Fibroblast of lung (primary cell): ENCODE measurements at places on chromosomes 11 and 22. TPM values are rescaled to one million over a fixed set of nuclear protein-coding genes. Genes with fewer than 3 reads are reported as not detected.
A peak's percentile ranks its signal among the peaks of the same experiment; 100 is the strongest.

The OR2D2 gene
- total RNA-seq = 0.26 and 0.33 TPM in 2 replicates

The RAB38 gene
- total RNA-seq = 4.9 and 10.1 TPM in 2 replicates

The DEFB131B gene
- not detected in 2 replicates for total RNA-seq

The LRRC10B gene
- under 0.01 and 0.17 TPM in 2 replicates for total RNA-seq

The C11orf97 gene
- not detected in 2 replicates for total RNA-seq

The CASP1 gene
- 82.2 and 115 TPM in 2 replicates for total RNA-seq

The FAM180B gene
- total RNA-seq = not detected in 2 replicates

The MMP13 gene
- not detected in 2 replicates for total RNA-seq

The DRD4 gene
- 0.17 TPM in 1 of 2 replicates, not detected in the other for total RNA-seq

The KDM4D gene
- total RNA-seq = 0.50 and 0.51 TPM in 2 replicates

The SLN gene
- total RNA-seq = not detected in 2 replicates

GRCh38 chr22:40347300-40347699, 1.0 kb downstream of the ADSL start:
- no peak for DNase-seq

DNA sequence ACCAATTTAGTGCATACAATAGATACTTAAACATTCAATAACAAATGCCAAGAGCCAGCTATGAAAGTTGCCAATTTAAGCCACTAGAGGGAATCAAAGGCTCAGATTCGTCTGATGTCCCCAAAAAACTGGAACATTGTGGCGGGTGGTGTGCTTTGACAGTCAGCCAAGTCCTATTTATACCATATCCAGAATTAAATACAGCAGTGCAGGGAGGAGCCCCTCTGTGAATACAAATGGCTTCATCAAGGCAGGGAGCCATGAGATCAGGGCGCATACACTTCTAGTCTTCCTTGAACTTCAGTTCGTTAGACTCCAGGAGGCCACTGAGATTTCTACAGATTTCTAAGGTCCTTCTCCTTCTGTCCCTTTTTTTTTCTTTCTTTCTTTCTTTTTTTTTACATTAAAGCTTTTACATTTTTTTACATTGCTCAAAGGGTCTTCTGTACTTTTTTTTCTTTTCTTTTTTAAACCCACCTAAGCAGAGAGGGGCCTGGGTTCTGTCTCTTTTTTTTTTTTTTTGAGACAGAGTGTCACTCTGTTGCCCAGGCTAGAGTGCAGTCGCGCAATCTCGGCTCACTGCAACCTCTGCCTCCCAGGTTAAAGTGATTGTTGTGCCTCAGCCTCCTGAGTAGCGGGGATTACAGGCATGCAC, 41.5 kb upstream of the HSPA8 start:
- DNase-seq = peak; percentile 91

GRCh38 chr11:74138572-74138971, 32.2 kb downstream of the C2CD3 start:
- DNase-seq = peak; percentile 91

GRCh38 chr11:104338186-104338585, 174.2 kb upstream of the PDGFD start:
- peak; percentile 29 for DNase-seq

- no peak for DNase-seq
Observed at GRCh38 chr11:130220311-130221035, 60.9 kb downstream of the ST14 start.

DNA sequence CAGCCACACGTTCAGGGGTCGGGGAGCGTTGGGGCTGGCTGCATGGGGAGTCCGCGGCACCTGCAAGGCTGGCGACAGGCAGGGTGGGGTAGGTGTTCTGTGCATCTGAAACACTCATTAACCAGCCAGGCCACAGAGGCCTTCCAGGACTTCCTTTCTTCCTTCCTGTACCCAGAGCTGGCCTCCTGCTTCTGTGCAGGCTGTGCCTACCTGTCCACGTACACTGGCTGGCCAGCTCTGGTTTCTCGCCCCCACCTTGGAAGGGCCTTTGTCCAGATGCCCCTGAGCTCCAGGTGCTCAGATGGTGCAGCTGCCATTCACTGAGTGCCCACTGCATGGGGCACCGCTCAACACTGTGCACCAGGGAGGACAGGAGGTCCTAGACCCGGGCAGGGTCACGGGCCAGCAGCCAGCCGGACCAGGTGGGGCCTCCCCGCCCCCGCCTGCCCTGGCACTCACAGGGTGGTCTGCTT, 15.9 kb downstream of the TTLL12 start:
- no peak for DNase-seq

DNA sequence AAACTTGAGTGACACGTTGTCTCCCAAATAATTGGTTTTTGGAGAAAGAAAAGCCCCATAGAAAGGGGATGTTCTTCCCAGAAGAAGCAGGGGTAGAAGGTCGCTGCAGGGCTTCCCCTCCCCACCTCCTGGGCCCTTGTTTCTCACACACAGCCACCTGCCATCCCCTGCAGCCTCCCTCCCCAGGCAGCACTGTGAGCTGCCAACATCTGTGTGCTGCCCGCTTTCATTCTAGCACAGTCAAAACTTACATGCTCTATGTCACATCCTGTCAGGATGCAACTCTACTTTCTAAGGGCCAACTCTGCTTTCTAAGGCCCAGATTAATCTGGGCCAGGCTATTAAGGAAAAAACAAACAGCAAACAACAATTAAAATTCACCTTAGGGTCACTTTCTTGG, 309.4 kb upstream of the ZC3H12C start:
- no peak for DNase-seq

DNA sequence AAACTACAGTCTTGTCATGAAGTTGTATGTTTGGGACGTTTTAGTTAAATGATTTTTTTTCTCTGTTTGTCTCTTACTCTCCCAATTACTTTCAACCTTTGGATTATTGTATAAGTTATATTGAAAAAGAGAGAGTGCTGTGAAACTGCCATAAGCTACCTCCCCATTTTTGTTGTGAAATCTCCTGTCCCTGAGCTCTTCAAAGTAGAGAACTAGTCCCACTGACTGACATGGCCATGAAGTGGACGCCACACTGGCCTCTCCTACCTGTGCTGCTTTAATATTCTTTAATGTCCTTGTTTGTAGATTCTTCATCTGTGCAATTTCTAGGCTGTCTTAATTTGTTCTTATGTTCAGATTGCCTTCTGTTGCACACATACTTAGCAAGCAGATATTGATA, 56.3 kb downstream of the PPFIA1 start:
- no peak for DNase-seq

DNA sequence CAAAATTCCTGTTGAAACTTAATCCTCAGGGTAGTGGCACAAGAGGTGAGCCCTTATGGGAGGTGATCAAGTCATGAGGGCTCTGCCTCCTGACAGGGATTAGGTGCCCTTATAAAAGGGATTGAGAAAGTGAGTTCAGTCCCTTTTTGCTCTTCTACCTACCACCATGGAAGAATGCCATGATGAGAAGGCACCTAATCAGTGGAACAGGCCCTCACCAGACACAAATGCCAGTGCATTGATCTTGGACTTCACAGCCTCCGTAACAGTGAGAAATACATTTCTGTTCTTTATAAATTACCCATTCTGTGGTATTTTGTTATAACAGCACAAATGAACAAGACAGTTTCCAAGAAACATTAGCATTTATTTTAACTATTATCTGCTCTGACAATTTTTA, 81.0 kb upstream of the MTMR2 start:
- DNase-seq = no peak

DNA sequence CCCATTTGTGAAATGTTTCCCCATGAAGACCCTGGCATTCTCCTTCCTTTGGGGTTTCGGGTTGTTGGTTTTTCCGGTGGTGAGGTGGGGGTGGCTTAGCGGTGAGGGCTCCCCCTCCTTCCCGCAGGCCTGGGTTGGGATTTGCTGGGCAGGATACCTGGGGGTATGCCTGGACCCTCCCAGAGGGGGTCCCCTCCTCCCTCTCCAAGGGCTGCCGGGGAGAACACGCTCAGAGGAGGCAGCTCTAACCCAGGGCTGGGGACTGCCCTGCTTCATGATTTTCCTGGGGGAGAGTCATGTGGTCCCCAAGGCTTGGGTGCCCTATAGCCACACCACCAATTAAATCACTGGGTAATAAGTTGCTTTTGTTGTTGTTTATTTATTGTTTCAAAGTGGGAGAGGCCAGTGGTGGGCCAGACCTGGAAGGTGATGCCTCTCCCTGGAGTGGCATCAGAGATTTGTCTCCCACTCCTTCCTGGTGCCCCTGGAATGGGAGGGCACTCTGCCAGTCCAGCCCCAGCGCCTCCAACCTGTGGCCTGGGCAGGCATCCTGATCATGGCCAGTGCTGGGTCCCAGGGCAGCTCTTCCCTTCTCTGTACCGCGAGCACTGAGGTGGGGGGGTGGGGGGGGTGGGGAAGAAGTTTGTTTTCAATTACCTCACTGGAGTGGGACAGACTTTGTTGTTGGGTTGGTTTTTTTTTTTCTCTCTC, 1.3 kb upstream of the CLCF1 start:
- no peak for DNase-seq

DNA sequence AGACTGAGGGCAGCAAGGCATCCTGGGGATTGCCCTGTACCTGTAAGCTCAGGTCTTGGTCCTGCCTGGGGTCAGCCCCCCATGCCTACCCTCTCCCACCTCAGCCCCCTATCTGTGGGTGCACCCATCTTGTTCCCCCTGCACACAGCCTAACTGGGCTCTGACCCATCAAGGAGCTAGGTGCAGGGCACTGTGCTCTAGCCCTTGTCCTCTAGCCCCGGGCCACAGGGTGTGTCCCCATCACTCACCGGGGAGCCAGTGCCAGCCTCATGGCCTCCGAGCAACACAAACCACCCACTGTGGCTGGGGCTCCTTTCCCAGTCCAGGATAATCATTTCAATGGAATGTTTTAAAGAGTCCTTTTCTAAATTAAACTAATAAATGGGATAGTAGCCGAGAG, 293.9 kb upstream of the PLET1 start:
- no peak for DNase-seq

GRCh38 chr11:76379807-76380158, 1.1 kb downstream of the THAP12 start:
- DNase-seq = no peak

- DNase-seq = peak; percentile 83
Observed at GRCh38 chr11:130383344-130384211, 44.8 kb downstream of the ADAMTS8 start.

GRCh38 chr11:128469220-128469619, 118.1 kb downstream of the ETS1 start:
- no peak for DNase-seq

DNA sequence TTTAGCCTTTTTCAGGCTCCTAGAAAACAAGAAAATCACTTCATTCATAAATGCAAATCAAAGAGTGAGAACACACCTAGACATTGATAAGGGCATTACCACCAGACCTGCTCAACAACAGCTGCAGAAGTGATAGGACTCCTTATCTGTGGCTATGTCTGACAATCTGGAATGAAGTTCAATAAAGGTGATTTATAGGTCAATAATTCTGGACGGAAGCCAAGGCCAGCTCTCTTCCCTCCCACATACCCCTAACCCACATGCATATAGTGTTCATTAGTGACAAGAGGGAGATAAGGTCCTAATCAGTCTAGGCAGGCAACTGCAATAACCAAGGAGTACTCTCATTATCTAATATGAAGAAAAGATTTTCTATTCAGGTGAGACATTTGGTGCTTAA, 111.3 kb downstream of the ETS1 start:
- no peak for DNase-seq

DNA sequence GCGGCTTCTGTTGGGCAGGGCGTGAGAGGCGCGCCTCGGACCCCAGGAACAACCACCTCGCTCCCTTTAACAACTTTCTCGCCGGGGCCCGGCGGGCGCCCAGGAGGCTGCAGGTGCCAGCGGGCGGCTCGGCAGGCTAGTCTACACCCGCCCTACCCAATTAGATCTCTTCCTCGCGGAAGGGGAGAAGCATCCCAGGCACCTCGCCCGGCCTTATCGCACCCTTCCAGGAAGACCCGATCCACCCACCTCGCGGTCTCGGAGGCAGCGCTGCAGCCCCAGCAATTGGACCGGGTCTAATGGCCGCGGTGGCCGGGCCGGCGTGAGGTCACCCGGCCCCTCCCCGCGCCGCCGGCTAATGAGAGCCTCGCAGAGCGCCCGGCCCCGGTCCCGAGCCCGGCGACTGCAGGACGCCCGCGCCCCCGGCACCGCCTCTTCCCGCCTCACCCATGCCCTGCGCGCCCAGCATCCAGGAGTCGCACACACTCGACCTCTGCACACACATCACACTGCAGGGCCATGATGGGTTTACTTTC, at the start of gene PLAAT3:
PLAAT3 (minus strand) TSS at position 298 of the 536 bp plus-strand sequence. CDS start 419 bp downstream, outside the sequence.
- DNase-seq = peak; percentile 48

- DNase-seq = peak; percentile 82
Observed at GRCh38 chr11:121810291-121810690, 305.7 kb downstream of the BLID start.

- DNase-seq = no peak
Observed at GRCh38 chr11:9756461-9756860, 92.6 kb downstream of the SWAP70 start.

DNA sequence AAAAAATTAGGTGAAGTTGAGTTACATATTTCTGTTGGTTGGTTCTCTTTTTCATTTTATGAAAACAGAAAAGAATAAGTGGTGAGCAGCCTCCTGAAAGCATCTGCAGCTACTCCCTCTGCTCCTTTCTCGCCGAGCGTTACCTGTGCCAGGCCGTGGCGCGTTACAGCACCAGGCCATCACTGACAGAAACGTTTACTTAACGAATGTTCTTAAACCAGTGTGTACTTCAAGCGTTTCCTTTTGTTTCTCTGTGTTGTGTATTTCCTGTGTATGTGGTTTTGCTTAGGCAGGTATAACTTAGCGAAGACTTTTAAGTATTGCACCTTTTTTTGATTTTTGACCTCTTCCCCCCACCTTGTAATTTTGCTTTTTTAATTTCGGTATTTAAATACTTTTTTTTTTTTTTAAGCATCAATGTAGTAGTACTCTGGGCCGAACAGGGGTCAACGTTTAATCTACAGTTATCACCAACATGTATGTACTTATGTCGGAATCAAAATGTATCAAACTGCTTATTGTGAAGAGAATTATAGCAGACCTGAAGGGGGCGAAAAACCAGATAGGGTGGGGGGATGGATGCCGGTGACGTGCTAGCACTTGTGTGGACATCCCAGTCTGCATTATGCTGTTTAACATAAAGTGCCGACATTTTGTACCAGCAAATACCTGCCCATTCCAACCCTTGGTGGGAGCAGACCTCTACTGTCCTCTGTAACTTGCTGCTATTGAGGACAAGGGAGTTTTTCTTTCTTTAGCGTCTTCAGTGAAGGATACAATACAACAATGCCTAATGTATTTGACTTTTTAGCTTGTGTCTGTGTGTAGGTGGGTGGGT, 21.6 kb upstream of the ADSL start:
- no peak for DNase-seq

DNA sequence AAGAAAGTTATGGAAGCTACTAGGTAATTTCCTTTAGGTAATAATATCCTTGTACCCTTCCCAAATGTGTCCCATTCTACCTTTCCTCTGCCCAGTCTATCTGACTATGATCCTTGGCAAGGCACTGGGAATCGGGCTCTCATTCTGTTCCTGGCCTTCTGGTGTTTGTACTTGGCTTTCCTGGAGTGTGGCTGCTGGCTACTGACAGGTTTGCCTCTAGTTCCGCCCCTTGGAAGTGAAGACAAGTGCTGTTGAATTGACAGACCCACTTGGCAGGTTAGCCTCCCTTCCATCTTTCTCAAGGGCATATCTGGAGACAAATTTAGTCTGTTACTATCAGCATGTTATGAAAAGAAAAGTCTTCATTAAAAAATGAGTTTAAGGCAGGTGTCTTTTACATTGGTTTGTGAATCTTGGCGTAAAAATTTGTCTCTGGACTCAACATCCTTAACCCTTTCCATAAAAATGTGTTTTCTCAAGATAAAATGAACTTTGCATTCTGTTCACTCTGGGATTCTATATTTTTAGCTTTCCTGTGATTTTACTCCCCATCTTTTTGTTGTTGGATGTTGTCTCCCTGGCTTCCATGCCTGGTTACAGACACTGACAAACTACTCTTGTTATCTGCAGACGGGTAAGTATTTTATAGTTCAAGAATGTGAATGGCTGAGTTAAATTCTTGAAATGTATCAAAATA, 287.4 kb upstream of the PDGFD start:
- DNase-seq = no peak

GRCh38 chr22:44180706-44181032, at the start of gene PARVG:
Gene PARVG, plus strand, starts transcription at chr22:44180925. Its CDS starts 2,405 bp downstream, at chr22:44183330.
- DNase-seq = no peak
